HuH-7 (cell line): ENCODE measurements at places on chromosomes 1 and 21.

- DNase-seq: no peak
Measured at GRCh38 chr1:210364479-210364878, 35.8 kb downstream of the HHAT start.

GRCh38 chr1:48196237-48196636 is 26.3 kb upstream of the SLC5A9 start:
- no peak for DNase-seq

DNA sequence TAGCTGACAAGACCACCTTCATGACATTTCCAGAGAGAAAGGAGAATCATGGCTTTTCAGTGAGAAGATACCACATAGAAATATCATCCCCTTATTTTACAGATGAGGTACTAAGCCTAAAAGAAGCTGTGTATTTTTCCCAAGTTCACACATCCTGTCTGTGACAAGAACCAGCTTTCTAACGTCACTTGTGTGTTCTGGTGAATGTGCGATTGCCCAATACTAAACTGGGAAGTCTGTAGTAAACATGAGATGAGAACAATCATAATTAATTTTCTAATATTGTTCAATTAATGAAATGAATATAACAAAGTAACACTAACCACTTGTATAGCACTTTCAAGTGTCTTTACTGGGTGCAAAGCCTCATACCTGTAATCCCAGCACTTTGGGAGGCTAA is 46.0 kb downstream of the PTGER3 start:
- DNase-seq: no peak

DNA sequence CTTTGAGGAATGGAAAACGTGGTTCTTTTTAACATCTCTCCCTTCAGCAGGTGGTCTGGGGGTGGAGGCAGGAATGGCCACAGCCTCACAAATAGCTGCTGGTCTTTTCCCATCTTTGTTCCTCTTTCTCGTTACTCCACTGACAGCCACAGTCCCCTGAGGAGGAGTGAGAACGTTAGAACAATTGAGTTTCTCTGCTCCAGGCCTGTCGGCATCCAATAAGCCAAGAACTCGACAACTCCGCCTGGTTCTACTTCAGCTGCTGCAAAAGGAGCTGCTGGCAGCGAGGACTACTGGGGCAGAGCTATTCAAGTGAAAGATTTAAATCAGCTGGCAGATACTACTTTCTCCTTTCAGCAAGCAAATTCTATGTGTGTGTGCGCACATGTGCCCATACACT is 169.5 kb upstream of the GALNT2 start:
- DNase-seq: no peak

DNA sequence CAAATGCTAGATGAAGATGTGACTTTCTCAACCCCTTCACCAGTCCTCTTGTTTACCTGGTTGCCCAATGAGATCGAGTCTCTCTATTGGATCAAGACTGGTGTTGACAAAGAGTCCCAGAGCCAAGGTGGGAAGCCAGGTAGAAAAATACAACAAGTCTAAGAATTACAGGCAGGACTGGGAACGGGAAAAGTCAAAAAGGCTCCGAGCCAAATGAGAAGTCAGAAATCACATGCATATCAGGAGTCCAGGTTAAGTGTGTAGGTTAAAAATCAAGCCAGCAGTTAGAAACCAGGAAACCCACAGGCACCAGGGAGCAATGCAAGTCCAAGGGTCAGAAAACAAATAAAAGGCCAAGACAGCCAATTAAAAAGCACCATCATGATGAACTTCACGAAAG is 27.4 kb upstream of the DUSP23 start:
- no peak for DNase-seq
